ENCODE measurements at places on chromosomes 5 and 9.

- DNase-seq = no peak
Observed at GRCh38 chr5:60851626-60852025, 7.6 kb upstream of the ELOVL7 start.

DNA sequence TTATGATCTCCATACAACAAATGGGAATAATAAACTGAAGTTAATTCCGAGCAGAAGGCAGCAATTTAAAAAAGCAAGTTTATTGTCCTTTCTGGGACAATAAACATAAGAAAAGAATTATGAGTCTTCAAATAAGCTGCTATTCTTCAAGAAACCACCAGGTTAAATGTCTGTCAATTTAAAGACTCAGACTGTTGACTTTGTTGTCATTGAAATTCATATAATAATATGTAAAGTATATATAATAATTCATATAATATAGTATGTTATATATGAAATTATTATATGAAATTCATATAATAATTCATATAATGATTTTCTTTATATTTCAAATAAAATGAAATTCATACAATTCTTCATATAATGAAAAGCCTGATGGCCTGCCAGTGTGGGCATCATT is 497.5 kb upstream of the RGMB start:
- no peak for DNase-seq

GRCh38 chr5:142585451-142585850 is 100.4 kb downstream of the FGF1 start:
- DNase-seq = no peak

DNA sequence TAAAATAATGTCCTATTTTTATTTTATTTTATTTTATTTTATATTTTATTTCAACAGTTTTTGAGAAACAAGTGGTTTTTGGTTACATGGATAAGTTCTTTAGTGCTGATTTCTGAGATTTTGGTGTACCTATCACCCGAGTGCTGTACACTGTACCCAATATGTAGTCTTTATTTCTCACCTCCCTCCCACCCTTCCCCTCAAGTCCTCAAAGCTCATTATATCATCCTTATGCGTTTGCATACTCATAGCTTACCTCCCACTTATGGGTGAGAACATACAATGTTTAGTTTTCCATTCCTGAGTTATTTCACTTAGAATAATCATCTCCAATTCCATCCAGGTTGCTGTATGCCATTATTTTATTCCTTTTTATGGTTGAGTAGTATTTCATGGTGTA is 63.5 kb downstream of the ARRDC3 start:
- no peak for DNase-seq

DNA sequence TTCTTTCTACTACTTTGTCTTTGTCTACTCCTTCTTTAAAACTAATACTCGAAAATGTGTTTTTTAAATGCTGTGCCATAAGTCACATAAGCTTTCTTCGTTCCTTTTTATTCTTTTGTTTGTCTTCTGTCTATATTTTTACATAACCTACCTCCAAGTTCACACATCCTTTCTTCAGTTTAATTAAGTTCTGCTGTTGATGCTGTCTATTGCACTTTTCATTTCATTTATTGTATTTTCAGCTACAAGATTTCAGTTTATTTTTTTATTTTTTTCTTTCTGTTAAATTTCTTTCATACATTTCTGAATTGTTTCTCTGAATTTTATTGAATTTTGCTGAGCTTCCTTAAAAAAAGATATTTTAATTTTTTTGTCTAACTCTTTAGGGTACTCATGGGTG is 878.2 kb downstream of the MAT2B start:
- no peak for DNase-seq

DNA sequence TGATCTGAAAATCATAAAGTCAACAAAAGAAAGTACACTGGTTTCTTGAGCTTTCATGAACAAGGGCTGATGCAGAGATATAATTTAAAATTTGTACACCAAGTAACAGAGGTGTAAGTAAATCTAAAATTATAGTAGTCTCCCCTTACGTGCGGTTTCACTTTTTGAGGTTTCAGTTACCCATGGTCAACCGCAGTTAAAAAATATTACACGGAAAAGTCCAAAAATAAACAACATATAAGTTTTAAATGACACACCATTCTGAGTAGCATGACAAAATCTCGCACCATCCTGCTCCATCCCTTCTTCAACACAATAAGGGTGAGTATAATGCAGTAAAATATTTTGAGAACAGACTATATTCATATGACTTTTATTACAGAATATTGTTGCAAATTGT is 54.4 kb downstream of the AUH start:
- no peak for DNase-seq

DNA sequence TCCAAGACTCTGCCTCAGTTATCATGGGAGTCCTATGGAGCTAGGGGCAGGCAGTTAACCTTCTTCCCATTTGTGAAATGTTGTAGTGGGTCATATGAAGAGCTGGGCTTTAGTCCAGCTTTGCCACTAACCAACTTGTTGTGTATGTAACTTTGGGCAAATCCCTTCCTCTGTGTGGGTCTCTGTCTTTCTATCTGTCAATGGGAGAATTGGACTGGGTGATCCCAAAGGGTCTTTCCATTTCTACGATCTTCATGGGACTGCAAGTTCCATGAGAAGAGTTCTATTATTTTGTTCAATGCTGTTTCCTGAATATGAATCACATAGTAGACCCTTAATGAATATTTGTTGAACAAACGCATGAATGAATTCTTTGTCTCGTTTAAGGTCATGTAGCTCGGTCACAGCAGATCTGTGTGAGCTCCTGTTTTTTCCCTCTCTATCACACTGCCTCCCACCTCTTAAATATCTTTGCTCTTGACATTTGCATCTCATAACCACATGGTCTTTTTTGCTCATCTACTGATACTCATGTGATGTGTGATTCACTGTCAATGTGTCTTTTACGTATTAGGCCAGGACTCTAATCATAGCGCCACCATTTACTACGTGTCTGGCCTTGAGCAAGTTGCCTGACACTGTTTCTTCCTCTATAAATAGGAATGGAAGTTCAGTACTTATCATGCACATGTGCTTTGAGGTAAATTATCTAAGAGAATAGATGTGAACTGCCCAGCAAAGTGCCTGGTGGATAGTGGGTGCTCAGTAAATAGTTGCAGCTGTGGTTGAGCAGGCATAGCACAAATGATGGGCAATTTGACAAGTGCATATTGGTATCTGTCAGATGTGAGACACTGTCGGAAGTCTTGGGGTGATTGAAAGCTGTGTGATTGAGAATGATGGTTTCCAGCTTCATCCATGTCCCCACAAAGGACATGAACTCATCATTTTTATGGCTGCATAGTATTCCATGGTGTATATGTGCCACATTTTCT is 37.4 kb downstream of the PTTG1 start:
- no peak for DNase-seq

GRCh38 chr9:136201609-136202453 is 3.1 kb downstream of the LHX3 start:
- no peak for DNase-seq

DNA sequence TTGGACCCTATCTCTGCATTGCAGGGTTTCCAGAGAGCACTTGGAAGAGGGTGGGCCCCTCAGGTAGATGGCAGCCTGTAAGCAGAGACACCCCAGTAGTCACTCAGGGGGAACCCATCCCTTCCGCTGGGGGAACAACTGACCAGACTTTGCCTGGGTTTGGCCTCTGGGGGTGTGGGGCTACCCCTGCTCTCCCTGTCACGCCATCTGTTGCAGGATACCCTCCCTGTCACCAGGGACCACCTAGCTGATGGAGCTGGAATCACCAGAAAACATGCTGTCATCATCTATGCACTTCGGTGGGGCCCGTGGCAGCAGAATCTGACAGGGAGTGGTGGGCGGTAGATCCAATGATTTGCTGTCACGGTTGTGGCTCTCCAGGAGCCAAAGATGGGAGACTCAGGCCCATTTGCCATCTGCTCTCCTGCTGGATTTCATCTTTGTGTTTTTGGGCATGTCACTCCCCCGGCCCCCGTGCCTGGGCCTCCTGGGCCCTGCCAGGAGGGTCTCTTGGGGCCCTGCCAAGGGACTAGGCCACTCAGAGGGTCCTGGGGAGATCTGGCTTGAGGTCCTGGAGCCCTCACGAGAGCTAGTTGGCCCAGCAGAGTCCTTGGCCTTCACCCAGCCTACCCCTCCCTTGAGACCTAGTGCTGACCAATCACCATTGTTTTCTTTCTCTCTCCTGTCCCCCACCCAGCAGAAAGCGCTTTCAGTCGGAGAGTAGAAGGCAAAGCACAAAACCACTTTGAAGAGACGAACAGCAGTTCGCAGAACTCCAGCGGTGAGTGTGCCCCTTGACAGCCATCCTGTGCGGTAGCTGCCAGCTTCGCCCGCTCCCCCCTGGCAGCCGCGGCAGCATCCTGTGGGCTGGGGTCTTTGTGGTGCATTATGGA is 45.9 kb downstream of the AMBP start:
- DNase-seq = no peak

GRCh38 chr5:108516785-108517184 is 134.9 kb upstream of the FBXL17 start:
- no peak for DNase-seq

DNA sequence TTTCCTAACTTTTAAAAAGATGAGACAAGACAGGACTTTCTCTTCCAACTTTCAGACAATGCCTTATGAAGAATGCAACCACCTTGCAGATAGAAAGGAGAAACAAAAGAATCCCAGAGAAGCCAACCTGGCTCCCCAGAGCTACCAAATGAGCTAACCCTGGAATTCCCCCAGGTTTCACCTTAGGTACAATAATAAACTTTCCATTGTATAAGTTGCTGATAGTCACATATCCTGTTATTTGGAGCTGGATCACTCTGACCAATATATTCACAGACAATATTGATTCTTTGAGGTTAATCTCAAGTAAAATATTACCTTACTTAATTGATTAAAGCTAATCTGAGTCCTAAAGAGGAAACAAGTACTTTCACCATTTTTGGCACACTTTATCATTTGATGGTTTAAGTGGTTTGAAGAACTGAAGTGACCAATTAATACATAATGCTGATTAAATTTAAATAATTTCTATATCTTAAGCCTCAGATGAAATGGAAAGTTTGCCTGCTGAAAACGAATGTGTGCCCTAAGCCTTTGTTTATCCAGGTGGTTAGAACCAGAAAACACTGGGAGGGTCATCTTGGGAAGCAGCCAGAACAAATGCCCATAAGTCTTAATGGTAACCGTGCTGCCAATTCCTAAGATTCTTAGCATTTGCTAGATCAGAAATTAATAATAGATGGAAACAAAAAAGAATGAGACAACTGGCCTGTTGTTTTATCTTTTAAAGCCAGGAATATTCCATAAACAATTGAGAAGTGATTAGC is 159.6 kb upstream of the SLC12A2 start:
- no peak for DNase-seq

GRCh38 chr5:146402949-146403348 is 44.2 kb upstream of the TCERG1 start:
- no peak for DNase-seq

DNA sequence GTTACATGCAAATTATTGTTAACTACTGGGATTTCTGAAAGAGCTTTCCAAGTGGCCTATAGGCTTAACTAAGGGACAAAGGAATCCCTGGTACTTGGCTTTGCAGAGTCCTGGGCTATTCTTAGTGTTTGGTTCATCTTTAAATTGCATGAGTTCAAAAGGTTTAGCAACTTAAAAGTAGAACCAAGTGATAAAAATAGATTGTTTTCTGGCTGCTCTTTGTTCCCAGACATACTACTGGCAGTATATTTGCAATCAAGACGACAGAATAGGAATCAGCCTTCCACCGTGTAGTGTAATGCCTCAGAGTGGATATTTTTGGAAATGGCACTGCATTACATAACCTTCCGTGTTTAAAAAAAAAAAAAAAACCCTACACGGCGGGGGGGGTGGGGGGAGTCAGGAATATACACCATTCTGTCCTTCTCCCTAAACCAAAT is 1.0 kb downstream of the NREP start:
- no peak for DNase-seq
